ENCODE measurements at places on chromosomes 7 and 10.

- DNase-seq, result no peak
These were observed 117.5 kb downstream of the SORBS1 start for GRCh38 chr10:95443636-95444035.

- no peak for DNase-seq
These were observed 31.6 kb upstream of the C10orf67 start for GRCh38 chr10:23376229-23376655.

- DNase-seq, result peak; percentile 43
These were observed 6.1 kb downstream of the NYAP1 start for GRCh38 chr7:100489824-100490223.

DNA sequence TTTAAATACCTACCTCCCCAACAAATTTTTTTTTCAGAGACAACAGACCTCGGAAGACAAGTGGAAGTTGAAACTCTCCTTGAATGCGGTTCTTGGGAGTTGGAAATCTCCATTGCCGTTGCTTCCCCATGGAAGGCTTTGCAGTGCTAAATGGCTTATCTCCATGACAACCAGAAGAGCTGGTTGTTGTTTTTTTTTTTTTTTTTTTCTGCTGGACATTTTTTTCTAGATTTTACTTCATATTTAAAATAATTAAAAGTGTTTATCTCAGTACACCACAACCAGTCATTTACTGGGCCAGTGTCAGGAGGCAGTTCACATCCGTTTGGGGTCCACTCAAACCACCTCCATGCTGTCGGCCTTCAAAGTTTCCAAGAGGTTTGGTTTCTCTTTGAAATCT lies 348.5 kb upstream of the PRKCQ start:
- DNase-seq, result no peak

Measured in CD4-positive, alpha-beta T cell treated with Interleukin-6 for 4 hours (primary cell).